ENCODE measurements at places on chromosomes 1 and 21.

DNA sequence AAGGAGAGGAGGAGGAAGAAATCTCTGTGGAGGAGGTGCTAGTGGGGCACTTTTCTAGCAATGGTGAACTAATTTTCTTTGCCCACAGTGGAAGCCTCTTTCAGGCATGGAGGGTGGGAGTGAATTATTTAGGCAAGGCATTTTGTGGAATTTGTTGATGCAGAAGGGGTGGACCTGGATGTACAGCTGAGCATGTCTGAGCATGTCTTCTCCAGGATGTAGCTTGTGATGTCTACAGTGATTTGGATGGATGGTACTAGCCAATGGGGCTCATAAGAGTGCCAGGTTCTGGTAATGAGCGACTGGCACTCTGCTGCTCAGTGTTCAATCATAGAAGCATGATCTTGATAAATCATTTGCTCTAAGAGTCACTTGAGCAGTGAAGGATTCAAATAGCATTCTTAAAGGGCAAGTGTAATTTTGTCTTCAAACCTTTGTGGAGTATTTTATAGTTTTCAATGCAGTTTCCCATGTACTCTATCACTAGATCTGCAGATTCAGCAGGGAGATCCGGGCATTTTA, 153.9 kb upstream of the LMO4 start:
- no peak for DNase-seq

DNA sequence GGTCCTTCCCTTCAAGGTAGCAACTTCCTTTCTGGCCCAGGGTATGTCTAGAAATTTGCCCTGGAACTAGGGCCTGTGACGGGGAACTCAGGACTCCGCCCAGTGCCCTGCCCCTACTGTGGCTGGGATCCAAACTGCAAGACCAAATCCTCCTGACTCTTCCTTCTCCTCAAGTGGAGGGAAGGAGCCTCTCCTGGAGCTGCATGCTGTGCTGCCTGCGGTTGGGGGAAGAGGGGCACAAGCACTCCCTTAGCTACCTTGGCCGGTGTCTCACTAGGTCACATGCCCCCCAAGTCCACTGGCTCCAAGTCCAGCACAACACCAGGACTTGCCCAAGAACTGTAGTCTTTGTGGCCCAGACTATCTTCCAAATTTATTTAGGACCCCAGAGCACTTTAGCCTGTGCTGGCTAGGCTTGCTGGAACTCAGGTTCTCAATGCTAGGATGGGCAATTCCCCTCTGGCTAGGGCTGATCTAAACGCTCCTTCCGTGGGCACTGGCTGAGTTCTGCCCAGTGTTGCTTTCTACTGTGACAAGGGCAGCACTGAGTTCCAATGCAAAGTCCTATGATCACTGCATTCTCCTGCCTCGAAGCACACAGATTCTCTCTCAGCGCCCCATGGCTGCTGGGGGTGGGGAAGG, 12.2 kb downstream of the ADSS2 start:
- DNase-seq, result no peak

DNA sequence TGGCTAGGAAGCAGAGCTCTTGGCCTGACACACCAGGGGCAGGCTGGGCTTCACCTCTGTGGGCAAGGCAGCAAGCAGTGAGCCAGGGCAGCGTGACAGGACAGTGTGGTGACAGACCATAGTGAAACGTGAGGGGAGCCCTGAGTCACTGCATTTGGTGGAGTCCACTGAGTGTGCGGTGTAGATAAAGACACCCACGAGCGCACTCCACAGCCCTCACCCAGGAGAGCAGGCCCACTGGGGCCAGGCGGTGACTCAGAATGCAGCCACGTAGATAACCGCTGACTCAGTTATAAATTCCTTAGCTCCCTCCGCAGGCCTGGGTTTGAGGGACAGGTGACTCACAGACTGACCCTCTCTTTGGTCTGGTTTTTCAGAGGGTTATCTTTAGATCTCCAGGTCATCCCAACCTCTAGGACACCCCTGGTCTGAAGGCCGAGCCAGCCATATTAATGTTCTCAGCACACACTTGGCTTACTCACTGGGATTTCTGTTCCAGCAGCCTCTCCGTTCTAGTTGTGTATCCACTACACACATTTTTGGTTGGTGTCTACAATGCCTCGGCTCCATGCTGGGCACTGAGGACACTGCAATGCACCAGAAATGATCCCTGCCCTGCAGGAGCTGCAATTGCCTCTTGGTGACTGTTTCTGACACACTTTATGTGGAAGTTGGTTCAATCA, 90.2 kb upstream of the TSPAN2 start:
- peak; percentile 99 for DNase-seq

DNA sequence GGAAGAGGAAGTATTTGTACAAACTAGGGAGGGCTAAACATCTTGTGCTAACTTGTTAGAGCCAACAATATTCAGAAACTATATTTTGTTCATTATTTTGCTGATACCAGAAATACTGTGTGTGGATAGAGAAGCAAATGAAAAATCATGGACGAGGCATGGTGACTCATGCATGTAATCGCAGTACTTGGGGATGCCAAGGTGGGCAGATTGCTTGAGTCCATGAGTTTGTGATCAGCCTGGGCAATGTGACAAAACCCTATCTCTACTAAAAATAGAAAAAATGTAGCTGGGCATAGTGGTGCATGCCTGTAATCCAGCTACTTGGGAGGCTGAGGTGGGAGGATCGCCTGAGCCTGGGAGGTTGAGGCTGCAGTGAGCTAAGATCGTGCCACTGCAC, 13.4 kb downstream of the LRRC41 start:
- no peak for DNase-seq

DNA sequence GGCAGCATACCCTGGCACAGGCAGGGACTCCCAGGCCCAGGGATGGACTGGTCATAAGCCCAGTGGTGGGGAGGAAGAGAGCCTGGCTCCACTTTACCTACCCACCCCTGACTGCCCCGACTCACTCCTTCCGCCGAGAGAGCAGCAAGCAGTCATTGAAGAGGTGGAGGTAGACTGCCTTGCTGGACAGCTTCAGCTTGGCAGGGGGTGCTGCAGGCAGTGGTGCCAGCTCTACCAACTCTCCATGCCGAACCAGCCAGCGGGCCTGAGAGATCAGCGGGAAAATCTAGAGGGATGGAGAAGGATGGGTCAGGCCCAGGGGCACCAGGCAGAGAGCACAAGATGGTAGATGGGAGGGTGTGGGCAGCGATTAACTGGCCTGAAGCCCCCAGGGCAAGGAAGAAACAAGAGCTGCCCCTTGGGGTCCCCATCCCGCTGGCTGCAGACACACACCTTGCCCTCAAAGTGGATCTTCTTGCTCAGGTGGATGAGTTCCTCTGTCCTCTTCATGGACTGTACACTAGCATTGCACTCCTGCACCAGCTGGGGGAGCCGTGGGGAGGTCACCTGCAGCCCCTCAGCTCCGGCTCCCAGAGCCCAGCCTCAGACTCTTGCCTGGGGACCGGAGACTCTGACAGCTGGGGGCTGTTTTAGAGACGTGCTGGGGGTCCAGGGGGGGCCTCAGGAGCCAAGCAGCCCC, 7.7 kb downstream of the ARHGEF19 start:
- no peak for DNase-seq

GRCh38 chr21:31618696-31619430, 40.6 kb upstream of the SOD1 start:
- DNase-seq, result no peak

DNA sequence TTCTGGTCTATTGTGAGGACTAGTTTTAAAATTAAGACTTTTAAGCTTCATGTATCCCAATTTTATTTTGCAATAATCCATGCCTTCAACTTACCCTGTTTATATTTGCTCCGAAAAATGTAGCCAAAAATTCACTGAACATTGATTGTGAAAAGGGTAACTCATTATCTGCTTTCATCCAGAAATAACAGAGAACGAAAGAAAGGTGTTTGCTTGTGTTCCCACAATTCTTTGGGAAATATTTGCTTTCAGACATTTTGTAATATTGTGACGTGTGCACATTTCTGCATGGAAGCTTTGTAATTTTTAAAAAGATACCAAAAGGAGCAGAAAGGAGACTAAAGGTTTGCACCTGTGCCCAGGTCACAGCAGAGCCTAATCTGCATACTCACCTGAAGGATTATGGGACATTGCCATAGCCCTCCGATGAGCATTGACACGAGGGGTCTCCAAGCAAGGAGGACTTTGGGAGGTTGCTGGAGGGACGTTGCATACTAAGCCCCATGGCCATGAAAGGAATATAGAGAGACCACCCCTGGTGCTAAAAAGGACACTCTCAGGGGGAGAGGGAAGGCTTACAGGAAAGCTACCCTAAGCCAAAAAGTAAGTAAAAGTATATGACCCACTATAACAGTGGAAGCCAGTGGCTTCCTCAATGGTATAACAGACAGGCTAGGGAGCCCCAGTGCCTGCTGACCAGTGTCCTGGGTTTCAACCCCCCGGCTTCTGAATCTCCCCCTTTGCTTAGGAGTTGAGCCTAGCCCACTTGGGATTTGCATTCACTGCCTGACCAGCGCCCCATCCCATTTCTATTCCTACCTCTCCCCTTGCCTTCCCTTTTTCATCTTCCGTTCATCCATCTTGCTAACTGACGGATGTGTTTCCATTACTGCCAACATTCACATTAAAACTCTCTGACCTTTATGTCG, 148.6 kb upstream of the ZC3H12A start:
- DNase-seq, result no peak

DNA sequence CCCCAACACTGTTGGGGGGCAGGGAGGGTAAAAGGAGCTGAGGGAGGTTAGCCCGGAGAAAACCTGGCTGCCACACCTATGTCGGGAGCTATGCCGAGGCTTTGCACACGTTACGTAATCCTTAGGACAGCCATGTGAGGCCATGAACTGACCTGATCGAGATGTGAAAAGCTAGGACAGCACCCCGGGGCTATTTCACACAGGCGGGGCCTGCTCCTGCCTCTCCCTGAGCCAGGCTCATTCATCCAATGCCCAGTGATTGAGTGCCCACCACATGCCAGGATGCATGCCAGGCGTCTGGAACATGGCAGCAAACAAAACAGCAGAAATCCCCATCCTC, 30.2 kb downstream of the LDLRAP1 start:
- peak; percentile 53 for DNase-seq

DNA sequence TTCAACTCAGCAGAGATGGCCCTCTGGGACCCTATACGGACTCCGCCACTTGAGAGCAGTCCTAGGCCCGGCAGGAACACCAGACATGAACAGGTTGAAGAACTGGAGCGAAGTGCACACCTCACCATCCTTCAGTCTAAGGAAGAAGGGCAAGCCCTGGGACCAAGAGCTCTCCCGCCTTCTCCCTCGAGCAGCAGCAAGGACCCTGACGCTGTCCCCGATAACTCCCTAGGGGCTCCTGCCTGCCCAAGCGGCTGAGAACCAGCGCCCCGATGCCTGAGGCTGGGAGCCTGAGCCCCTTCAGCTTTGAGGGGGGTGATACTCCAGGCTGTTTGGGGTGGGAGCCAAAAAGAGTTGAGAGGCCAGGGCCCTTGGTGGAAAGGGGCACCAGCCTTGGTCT, 10.2 kb downstream of the TMEM81 start:
- DNase-seq, result no peak

DNA sequence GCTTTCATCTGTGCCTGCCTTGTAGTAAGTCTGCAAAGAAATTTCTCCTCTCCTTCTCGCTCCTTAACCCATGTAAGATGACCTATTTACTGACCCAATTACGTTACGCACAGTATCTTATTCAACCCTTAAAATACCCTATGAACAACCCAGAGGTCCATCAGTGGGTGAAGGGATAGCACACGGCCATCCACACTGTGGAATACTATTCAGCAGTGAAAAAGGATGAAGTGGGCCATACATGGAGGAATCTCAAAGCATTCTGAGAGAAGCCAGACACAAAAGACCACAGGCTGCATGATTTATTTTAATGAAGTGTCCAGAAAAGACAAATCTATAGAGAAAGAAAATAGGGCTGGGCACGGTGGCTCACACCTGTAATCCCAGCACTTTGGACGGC, 23.8 kb upstream of the RSPO1 start:
- DNase-seq, result no peak

GRCh38 chr1:91596474-91596873, 95.8 kb downstream of the CDC7 start:
- DNase-seq, result peak; percentile 41

GRCh38 chr1:59089036-59089798, 207.7 kb upstream of the FGGY start:
- DNase-seq, result no peak

DNA sequence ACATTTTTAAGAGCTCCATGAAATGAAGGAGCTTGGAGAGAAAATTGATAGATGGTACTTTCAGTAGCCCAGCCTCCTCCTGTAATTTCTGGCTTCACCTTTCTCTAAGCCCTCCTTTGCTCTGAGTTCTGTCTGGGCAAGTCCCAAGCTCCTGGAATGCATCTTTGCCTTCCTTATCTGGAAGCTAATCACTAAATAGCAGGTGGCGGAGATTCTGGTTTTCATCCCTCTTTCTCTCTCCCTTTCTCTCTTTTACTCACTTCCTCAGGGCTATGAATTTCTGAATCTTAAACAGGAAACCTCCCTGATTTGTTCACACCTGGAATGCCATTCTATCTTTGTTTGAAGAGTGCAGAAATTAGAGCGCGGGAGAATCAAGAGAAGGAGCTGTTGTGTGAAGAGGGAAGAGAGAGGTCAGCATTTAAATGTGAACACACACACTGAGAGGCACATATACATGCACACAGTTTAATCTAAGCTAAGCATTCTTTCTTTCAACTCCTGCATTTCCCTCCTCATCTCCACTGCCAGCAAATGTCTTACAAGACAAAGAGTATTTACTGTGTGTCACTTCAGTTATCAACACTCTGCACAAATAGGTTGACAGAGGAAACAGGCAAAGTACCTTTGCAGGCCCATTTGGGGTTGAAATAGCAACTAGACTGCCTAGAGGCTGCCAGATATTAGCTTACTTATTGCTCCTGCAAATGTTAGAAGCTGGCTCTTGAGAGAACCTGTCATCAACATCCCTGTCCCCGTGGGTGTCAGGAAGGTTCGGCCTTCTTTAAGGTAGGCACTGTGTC, 199.4 kb upstream of the CAMK1G start:
- peak; percentile 38 for DNase-seq

- DNase-seq, result no peak
Measured at GRCh38 chr1:115593365-115594259, 48.2 kb upstream of the VANGL1 start.

DNA sequence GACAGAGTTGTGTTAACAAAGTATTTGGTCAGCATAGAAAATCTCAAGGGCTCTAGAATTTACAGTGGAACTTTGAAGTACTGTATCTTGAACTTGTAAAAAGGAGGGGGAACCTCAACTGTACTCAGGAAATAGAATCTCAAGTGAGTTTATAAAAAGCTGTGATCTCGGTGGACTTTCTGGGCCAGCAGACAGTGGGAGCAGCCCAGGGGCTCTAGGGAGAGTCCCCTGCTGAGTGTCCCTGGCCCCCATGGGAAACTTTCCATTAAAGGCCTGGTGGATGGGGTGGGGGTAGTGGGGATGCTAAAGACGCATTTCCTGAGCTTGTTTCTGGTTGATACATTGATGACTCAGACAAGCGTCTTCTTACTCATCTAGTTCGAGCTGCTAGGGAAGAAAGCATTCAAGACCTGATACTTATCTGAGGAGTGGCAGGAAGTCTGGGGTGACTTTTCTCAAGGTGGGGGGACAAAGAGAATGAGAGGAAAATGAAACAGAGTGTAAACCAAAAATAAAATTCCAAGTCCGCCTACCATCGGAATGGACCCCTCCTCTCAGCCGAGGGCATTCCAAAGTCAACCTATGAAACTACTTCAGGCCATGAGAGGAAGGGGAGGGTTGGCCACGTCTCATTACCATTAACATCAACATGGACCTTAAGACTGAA, 65.5 kb downstream of the NID1 start:
- DNase-seq, result peak; percentile 75

Data from NCI-H226 (cell line).